ENCODE measurements at places on chromosomes 11 and 22. TPM values are rescaled to one million over a fixed set of nuclear protein-coding genes. Genes with fewer than 3 reads are reported as not detected.

The NNMT gene
- total RNA-seq: 316 TPM

The TUB gene
- 0.65 TPM for total RNA-seq

The FXYD6 gene
- 0.22 TPM for total RNA-seq

The MS4A3 gene
- not detected for total RNA-seq

The MS4A6E gene
- total RNA-seq: not detected

The SPDYC gene
- total RNA-seq: not detected

The MIOX gene
- total RNA-seq: not detected

The SPTBN2 gene
- 20.0 TPM for total RNA-seq

The SHISA8 gene
- total RNA-seq: not detected

The ROBO4 gene
- total RNA-seq: 272 TPM

The ACTN3 gene
- not detected for total RNA-seq

The LDHAL6A gene
- not detected for total RNA-seq

All from lung microvascular endothelial cell (primary cell).